Umbilical cord (tissue), 2 donors: ENCODE measurements at places on chromosomes 12 and 14. TPM values are rescaled to one million over a fixed set of nuclear protein-coding genes. Genes with fewer than 3 reads are reported as not detected.

Gene KRT73
- not detected for total RNA-seq

DNA sequence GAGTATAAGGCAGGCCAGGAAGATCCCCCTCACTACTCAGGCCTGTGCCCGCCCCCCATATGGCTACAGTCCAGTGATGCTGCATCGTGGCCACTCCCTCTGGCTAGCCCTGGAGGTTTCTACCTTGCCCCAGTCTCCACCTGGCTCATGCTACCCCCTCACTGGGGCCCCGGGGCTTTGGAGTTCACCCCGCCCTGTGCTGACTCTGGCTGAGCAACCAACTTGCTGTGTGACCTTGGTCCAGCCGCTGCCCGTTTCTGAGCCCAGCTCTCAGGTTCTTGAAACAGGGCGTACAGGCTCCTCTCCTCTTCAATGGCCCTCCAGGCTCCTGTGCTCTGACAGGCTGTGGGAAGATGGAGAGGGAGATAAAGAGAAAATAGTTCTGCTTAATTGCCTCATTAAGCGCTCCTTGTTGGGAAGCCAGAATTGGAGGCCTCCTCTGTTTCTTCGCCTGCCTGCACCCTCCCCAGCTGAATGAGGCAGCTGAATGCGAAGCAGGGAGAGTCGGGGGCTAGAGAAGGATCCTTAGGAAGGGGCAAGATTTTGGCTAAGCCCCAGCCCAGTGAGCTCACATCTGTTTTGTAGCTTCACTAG is 138.2 kb upstream of the NCOR2 start:
- DNase-seq, result no peak

DNA sequence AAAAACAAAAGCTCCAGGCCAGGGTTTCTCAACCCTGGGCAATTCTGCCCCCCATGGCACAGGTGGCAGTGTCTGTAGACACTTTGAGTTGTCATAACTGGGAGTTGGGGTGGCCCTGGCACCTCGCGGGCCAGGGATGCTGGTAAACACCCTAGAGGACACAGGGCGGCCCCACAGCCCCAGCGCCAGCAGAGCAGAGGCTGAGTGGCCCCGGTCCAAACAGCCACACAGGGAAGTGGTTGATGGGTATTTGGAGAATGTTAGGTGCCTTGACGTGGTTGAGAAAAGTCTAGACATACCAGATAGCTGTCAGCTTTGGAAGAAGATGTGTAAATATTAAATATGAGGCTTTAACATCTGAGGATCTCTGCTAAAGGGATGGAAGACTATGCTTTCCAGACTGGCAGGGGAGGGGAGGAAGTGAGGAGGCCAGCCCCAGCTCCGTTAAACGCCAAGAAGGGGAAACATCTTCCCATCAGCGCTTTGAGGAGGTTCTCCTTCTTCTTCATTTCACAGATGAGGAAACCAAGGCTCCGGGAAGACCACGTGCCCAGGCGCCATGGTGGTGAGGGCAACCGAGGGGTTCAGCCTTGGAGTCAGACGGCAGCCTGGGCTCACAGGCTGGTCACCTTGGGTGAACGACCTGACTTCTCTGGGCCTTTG is 103.7 kb downstream of the SCARB1 start:
- DNase-seq, result no peak

GRCh38 chr12:107144441-107144840 is 51.1 kb upstream of the CRY1 start:
- no peak for DNase-seq

GRCh38 chr12:101671157-101671791 is 26.2 kb upstream of the CHPT1 start:
- DNase-seq, result peak; percentile 16
